Stimulated activated CD4-positive, alpha-beta T cell treated with anti-CD3 and anti-CD28 coated beads, Interleukin-12 subunit alpha, Interleukin-12 subunit beta, amount 100 ng/mL, for 48 hours (primary cell): ENCODE measurements at places on chromosomes 1 and 21.

- no peak for DNase-seq
These were observed 25.1 kb downstream of the IRF2BP2 start for GRCh38 chr1:234584926-234585325.

GRCh38 chr1:221487781-221488524 lies 253.9 kb downstream of the DUSP10 start:
- DNase-seq: no peak

DNA sequence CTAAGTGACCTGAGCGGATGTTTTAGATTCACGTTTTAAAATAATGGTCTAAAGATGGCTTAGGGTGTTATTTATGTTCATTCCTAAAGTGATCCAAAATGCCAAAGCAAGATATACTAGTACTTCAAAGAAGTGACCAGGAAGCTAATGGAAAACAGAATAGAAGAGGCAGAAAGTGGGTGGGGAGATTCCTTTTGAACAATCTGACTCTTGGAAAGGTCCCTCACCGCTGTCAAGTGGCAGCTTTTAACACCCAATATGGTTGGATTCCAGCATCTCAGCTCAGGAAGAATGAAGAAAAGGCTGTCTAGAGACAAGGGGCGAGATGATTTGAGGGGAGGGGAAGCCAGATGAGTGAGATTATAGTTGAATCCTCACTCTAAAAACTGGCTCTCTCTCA lies 90.3 kb downstream of the SCMH1 start:
- no peak for DNase-seq

DNA sequence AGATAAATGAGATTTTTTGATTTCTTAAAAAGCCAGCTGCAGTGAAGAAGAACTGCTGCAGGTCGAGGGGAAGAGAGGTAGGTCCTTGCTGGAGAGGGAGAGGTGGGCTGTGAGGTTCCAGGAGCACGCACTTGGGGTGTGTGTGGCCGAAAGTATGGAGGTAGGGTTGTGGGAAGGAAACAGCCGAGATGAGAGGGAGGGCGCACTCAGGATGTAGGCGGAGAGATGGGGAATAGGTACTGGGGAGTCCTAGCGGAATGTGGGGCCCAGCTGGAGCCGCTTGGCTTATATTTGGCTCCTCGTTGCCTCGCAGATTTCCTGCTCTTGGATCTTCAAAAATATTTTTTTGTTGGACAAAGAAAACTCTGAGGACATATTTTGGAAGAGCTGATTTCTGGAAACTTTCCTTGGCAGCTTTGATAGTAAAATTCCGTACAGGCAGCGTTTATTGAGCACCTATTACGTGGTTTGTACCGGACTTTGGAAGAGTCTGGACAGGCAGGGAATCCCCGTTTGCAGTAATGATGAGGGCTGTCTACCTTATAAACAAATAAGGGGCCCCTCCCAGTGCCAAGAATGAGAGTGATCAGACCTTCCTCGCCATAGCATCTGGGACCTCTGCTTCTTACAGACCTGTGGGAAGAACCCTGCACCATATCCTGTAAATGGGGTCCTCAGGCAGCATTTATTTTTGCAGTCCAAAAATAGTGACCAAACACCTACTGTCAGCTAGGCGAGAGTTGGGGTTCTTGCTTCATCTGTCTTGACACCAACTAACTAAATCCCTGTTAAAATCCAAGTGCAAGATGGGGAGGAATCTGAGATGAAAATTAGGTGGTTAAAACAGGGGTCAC lies 1.5 kb downstream of the LRRC8D start:
- no peak for DNase-seq

GRCh38 chr1:28067523-28068090 lies 20.8 kb downstream of the EYA3 start:
- no peak for DNase-seq

DNA sequence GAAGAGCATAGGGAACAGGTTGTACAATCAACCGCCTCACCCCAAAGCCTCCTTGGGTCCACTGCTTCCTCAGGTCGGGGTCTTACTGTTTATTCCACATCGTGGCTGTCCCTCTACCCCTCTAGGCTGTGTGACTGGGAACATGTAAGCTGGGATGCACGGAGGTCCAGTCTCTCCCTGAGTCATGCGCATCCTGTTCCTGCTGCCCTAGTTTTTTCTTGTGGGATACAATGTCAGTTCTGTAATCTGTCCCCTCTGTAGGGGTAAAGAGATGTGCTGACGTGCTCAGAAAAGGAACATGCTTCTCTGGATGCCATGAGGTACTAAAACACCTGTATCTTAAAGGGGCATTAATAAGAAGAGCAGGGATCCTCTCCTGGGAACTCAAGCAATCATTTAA lies 66.2 kb downstream of the SLC45A1 start:
- no peak for DNase-seq

DNA sequence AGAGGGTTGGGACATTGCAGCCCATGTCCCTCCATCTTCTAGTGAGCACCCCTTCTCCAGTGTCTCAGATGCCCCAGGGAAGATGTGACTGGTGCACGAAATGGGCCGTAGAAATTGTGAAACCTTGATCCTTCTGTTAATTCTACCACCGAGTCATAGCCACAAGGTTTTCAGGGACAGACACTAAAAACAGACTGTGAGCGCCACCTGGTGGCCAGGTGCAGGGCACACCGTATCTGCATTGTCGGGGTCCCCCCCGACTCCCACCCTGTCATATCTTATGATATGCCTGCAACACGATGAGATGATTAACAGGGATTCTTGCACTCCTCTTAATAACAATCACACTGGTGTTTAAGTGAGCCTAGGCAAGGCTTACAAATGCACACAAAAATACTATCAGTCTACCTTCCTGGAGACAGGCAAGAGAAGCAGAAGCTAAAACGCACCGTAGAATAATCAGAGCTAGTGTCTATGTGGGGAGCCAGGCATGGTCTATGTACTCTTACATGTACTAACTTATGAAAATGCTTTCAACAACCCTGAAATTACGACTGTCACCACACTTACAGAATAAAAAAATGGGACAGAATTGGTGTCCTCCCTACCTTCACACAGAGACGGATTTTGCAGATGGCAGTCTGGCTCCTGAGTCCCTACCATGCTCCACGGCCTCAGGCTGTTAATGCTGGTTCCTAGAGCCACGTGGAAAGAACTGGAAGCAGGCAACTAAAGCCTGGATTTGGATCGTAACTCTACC lies 57.9 kb downstream of the FHAD1 start:
- DNase-seq: peak; percentile 68
